ENCODE measurements at places on chromosomes 5 and 9.

- DNase-seq = no peak
Measured at GRCh38 chr5:135199919-135200318, 165.9 kb upstream of the PITX1 start.

DNA sequence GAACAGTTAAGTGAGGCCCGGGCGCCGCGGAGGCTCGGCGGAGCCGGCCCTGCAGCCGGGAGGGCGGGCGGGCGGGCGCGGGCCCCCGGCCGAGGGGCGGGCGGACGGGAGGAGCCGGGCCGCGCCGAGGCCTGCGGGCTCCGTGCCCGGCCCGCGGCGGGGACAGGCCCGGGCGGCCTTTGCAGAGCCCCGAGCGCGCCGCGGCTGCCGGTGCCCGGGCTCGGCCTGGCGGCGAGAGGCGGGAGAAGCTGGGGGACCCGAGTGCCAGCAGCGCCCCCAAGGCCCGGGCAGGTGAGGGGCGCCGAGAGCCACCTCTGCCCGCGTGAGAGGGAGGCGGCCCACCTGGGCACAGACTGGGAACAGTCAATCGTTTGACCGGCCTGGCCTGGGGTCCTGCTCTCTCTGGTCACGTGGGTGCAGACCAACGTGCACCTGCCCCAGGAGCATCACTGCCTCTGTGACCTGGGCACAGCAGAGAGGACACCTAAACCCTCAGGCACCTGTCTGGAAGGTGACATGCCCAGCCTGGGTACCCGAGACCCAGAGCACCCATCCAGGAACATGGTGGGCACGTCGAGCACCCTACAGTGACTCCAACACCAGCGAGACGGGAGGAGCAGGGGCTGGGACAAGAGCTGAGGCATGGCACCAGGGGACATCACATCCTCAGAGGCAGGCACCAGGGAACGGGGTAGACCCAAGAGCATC lies 531 bp downstream of the MVB12B start:
- peak; percentile 50 for DNase-seq

GRCh38 chr9:91001146-91001611 lies 199.6 kb downstream of the SYK start:
- DNase-seq = no peak

DNA sequence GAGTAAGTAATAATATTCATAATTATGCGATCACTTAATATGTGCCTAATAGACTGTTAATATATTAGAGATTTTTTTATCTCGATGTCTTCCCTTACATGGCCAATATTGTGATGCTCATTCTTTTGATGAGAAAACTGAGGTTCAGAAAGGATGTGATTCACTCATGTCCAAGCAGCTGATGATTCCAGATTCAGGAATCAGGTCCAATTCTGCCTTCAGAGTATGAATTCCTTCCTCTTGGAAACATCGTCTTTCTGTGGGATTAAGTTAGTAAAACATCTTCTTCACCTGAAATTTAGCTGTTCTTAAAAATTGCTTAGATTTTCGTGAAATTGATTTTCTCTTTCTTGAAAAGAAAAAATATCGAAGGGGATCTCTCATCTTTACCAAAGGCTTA lies 242.5 kb upstream of the RFX3 start:
- DNase-seq = no peak

GRCh38 chr5:99032234-99033013 lies 103.6 kb upstream of the CHD1 start:
- DNase-seq = peak; percentile 53

DNA sequence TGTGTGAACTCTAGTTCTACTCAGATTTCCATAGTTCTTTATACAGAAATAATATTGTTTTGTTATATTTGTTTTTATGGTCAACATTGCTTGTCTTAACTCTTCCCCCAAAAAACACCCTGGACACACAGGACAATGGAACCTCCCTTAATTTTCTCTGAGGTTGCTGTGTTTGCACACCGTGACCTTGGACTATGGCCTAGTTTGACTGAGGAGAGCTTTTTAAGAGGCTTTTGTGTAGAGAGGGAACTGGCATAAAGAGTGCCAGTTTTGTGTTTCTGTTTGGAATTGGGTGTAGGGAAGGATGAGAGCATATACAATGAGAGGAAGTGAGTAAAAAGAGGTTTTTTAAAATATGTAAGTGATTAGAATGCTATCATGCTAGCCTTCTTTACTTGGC lies 101.1 kb upstream of the MEF2C start:
- DNase-seq = no peak

- no peak for DNase-seq
Measured at GRCh38 chr5:82057051-82057450, 85.2 kb downstream of the ATG10 start.

DNA sequence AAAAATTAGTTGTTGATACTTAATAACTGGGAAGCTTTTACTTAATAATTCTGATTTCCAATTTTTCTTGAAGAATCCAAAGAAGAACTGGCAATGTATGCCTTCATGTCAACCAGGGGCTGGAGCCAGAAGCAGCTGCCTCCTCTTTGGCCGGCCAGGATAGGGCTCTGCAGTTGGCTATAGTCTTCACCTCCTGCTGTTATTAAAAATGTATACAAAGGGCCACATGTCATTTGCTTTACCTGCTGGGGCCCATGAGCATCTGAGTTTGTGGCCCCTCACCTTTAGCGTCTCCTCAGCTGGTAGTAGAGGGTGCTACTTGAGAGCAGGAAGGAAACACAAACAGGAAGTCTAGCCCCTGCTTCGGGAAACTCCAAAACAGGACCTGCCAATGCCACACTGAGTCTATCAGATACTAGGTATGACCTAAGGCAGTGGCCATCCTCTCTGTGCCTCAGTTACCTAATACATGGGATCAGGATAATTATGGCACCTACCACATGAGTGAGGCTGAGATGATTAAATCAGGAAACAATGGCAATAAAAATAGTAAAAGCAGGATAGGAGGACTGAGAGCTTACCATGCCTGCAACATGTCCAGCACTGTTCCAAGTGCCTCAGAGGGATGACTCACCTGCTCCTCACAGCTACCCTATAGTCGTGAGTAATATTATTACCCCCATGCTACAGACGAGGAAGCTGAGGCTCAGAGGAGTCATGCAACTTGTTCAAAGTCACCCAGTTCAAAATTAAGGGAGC lies 21.3 kb downstream of the CCDC69 start:
- DNase-seq = peak; percentile 69

DNA sequence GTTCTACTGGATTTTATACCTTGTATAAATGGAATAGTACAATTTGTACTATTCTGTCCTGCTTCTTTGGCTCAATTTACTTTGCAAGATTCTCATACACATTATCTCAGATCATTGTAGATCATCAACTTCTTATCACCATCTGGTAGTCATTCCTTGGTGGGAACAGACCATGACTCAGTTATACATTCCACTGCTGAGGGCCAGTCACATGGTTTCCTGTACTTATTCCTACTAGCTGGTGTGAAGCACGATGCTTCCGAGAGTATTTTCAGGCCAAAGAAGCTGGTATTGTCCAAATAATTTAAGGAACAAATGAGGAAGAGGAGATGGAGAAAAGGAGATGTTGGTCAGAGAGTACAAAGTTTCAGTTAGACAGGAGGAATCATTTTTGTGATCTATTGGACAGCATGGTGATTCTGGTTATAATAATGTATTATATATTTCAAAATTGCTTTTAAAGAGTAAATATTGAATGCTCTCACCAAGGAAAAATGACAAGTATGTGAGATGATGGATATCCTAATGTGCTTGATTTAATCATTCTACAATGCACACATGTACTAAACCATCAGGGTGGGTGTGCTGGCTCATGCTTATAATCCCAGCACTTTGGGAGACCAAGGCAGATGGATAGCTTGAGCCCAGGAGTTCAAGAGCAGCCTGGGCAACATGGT lies 124.1 kb downstream of the SYK start:
- DNase-seq = no peak

DNA sequence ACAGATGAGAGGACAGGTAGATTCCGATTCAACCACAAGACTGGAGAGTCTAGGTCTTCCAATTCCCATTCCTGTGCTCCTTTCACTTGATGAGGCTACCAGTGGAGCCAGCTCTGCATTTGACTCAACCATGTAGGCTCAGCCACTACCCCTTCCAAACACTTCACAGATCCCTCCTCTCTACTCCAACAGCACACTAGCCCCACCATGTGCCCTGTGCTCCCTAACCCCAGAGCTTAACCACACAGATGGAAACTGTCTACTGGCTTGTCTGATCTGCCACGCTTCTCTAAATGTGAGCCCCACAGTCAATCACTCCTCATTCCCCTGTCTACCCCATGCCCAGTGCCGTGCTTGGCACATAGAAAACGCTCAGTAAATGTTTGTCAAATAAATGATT lies 508.2 kb downstream of the CDK5RAP2 start:
- DNase-seq = no peak

- DNase-seq = no peak
Measured at GRCh38 chr5:32319392-32319791, 6.7 kb upstream of the MTMR12 start.

DNA sequence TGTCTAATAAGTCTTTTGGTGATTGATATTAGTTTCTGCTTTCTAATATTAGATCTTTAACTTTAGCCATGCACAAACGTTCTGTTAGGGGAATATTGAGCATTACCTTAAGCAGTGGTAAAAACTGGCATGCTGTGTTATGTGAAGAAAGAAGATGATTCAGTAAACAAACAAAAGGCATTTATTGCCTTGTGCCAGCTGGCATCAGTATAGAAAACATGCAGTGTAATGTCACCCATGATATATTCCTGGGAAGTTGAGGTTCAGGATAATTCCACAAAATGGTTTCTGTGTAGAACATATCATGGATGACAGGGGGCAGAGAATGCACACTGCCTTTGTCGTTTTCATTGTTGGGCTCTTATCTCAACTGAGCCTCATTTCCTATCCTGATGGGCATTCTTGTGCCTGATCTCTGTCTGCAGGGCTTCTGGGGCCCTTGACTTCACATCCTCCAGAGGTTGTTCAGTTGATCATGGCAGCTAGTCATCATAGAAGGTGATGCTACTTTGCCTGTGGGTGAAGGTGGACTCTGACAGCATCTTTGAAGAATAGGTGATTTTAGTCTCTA lies 24.2 kb downstream of the LRRTM2 start:
- no peak for DNase-seq

GRCh38 chr5:146283344-146283761 lies 55.3 kb upstream of the POU4F3 start:
- no peak for DNase-seq

- no peak for DNase-seq
Measured at GRCh38 chr9:129459547-129460322, 161.2 kb downstream of the C9orf50 start.

GRCh38 chr9:3993773-3994172 lies 306.1 kb downstream of the GLIS3 start:
- DNase-seq = no peak

- DNase-seq = no peak
Measured at GRCh38 chr9:105500108-105500766, 52.4 kb downstream of the FSD1L start.

DNA sequence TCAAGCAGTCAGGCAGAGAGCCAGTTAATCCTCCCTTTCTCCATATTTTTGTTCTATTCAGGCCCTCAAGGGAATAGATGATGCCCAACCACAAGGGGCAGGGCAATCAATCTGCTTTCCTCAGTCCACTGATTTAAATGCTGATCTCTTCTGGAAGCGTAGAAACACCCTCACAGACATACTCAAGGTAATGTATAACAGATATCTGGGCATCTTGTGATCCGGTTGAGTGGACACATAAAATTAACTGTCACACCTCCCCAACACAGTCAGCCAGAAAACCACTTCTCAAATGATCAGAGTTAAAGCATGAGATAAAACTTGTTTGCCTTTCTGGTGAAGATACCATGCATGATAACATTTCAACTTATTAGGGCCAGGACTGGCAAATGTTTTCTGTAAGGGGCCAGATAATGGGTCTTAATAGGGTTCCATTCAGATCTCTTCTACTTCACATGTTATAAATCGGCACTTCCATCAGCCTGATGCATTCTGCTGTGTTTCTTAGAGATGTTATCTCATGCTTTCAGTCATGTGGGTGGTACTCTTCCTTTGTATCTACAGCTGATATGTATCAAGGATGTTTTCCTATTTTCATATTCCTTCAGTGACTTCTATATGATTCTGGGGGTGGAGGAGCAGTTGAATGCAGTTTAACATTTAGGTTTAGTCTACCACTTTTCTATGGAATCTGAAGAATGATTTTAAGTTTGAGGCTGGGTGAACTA lies 58.9 kb upstream of the CNTLN start:
- DNase-seq = no peak

All from CD4-positive, alpha-beta T cell treated with Interleukin-6 for 4 hours (primary cell).